ENCODE measurements at places on chromosomes 5 and 9.

GRCh38 chr9:95099321-95100070 is 218.0 kb downstream of the FANCC start:
- no peak for DNase-seq

GRCh38 chr5:122375801-122376200 is 63.8 kb downstream of the SNCAIP start:
- DNase-seq: no peak

DNA sequence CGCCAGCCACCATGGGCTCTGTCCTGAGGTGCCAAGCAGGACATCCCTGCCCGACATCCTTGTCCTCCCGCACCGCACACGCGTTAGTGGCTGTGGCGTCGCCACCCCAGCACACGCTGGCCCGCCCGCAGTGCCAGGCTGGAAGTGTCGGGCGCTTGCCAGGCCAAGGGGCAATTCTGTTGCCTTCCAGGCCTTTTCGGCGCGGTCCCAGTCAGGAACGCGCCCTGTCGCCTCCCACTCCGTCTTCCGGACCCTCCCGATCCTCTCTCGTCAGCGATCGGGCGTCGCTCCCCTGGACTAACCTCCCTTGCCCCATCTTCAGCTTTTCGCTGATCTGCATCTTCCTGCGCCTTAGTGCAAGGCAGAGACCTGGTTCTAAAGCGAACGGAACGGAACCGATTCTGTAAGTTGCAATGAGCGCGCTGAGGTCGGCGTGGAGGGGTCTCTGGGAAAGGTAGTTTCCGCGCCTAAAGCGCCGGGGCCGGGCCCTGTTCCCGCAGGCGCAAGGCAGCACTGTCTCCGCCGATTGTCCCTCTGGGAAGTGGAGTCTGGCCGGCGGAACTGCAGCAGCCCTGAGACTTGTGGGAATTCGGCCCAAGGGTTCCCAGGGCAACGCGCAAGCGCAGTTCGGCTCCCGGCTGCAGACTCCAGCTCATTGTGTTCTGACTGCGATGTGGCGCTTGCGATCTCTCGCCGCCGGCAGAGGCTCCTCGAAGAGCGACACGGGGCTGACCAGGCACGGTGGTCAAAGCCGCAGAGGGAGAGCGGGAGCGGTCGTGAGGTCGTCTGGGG is at the start of gene ZNF454:
Gene ZNF454, plus strand, starts transcription at position 630 of the 792 bp plus-strand sequence. CDS start 1,594 bp downstream, outside the sequence.
- DNase-seq: no peak

- no peak for DNase-seq
These were observed 117.1 kb downstream of the DMXL1 start for GRCh38 chr5:119187776-119188529.

DNA sequence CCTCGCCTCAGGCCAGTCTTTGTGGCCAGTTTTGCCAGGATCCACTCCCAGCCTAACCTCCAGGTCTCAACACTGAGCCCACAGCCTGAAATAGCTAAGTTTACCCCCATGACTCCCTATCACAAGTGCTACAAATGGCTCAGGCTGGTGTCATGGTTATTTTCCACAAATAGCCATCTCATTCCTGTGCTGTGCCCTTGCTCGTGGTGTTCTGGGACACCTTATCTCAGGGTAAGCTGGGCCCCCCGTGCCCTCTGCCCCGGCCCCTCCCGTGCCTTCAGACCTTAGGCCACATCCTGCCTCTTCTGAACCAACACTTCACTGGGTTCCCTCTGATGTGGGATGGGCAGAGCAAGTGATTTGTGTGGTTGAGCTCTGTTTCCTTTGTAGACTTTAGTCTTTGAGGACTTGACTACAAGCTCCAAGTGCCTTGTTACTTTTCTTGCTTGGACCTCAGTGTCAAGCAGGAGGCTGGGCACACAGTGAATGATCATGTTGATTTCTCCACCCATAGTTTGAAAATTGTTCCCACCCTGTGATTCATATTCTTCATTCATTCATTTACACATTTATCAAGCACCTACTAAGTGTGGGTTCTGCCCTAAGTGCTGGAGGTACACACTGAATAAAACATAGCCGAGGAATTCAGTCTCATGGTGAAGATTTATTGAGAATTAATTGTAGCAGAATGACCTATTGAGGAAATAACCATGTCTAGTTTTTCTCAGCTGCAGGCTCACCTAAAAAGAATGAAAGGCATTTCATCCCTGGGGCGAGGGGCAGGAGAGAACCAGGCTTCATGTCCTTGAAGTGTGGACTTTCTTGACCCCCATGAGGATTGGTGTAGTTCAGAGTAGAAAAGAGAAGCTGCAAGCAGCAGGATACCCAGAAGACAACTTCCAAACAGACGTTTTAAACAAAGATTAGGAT is 84.5 kb upstream of the CTNNA1 start:
- DNase-seq: no peak

- no peak for DNase-seq
These were observed 957 bp upstream of the PRR16 start for GRCh38 chr5:120463006-120463680.

- no peak for DNase-seq
These were observed 40.2 kb downstream of the TMEM215 start for GRCh38 chr9:32823551-32823950.

DNA sequence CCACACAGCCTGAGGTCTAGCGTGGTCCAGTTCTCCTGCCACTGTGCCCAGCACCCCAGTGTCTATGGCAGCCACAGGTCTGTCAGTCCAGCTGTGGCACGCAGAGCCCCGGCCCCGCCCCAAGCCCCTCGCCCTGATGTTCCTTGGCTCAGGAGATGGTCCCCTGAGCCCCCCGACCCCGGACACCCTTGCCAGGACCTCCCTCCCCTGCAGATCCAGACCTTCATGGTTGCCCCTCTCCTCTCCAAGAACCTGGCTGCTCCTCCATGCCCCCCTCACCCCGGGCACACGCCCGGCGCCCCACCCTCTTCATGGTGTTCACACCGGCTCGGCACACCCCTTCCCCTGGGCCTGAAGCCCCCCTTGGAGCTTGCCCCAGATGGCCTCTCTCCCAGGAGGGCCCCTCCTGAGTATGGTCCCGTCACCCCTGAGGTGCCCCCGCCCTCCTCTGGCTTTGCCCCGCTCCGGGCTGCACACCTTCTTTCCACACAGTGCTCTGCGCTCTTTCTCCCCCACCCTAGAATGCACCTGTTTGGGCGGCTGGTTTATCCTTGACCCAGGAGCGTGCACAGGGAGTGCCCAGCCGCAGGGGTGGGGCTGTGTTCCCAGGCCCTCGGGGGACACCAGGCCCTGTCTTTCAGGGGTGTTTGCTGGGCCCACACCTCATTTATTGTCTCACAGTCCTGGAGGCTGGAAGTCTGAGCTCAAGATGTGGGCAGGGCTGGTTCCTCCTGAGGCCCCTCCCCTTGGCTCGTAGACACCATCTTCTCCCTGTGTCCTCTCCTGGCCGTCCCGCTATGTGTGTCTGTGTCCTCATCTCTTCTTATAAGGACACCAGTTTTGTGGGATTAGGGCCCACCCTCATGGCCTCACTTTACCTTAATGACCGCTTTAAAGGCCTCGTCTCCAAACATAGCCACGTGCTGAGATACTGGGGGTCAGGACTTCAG is 37.6 kb downstream of the KCNT1 start:
- no peak for DNase-seq

GRCh38 chr9:63817622-63818518 is 1467.1 kb downstream of the FOXD4L5 start:
- peak; percentile 54 for DNase-seq

DNA sequence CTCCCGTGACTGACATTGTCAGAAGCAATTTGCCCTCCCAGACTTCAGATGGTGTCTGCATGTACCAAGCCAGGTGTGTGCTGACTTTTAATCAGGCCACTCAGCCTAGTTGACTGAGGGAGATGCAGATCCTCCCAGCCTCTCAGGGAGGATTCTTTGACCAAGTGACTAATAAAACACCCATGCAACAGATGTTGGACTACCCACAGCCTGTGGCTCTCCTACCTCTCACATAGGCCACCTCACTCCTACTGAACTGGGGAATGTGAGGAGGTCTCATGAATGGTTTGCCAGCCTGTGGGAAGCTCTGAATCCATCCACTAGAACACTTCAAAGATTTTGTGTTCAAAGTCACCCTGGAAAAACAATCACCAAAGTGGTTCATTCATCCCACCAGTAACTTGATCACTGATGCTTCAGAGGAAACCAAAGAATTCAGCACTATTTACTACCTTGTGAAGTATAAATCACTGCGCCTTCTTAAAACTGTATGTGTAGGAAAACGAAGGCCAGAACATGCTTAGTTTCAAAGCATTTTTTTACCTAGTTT is 80.1 kb downstream of the ESM1 start:
- DNase-seq: no peak

DNA sequence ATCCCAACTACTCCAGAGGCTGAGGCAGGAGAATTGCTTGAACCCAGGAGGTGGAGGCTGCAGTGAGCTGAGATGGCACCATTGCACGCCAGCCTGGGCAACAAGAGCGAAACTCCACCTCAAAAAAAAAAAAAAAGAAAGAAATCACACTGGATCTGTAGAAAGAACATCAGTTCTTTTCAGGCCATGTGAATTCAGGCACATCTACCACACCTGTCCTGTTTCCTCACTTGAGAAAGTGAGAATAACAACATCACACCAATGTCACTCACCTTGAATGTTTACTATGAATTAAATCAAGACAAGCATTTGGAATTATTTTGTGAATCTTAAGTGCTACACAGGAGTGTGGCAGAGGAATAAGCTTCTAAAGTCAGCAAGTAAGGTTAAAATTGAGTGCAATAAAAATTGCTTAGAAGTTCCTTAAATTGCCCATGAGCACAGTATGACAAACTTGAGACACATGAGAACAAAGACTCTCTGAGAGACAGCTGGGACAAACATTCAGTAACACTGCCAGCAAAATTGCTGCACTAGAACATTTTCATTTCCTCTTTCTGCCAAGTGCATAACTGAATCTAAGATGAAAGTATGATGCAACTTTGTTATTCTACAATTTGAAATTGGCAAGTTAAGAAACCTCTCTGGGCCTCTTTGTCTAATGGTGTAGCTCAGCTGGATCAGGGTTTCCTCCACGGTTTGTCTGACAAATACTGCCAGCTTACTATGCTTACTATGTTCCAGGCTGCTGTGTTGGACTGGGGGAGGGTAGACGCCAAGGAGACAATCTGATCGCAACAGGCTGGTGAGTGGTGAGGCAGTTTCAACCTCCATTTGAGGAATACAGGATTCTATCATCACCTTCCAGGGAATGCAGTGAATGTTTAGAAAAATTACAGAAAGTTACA is 1.9 kb upstream of the RIC1 start:
- no peak for DNase-seq

DNA sequence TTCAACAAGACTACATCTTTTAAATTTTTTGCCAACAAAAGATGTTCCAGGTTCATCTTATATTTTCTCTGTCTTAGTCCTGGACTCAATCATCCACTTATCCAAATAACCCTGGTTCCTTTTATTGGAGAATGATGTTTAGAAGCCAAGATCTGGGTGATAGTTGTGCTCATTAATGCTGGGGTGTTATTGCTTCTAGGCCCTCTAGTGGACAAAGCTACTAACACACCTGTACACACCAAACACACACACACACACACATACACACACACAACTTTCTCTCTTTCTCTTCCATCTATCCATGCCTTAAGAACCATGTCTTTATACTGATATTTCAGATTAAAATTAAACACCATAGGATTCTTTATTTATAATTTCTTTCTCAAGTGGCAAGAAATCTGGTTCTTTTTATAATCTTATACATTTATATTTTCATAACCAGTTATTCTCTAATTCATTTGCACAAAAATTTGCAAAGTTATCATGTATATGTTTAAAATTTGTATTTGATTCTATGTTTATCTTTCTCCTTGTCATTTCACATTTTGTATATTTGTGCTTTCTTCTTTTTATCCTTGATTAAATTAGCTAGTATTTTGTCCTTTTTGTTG is 179.1 kb upstream of the SMIM23 start:
- DNase-seq: no peak

GRCh38 chr5:91534332-91534731 is 151.2 kb upstream of the ARRDC3 start:
- no peak for DNase-seq

DNA sequence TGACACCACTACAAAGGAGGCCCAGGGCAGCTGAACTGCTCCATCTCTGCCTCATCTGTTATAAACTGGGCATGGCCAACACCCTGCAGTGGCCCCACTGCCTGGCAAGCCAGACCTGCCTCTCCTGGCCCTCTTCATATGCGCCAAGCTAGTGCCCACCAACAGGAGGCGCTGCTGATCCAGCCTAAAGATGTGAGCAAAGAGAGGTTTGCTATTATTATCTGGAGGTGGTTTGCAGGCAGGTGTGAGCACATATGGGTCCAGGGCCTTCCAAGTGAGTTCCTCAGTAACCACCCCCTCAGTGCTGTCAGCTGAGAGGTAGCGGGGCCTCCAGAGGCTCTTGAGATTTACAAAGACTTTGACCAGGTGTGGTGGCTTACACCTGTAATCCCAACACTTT is 232.2 kb downstream of the SYK start:
- peak; percentile 54 for DNase-seq

- no peak for DNase-seq
These were observed 20.7 kb upstream of the EPB41L4B start for GRCh38 chr9:109341561-109341960.

- no peak for DNase-seq
These were observed 1.7 kb downstream of the DUSP1 start for GRCh38 chr5:172769342-172769615.

All from endothelial cell (in vitro differentiated cells).